Activated CD4-positive, alpha-beta T cell treated with anti-CD3 and anti-CD28 coated beads, Interleukin-2, amount 50 U/mL, for 16 hours (primary cell): ENCODE measurements at places on chromosomes 7 and 10.

DNA sequence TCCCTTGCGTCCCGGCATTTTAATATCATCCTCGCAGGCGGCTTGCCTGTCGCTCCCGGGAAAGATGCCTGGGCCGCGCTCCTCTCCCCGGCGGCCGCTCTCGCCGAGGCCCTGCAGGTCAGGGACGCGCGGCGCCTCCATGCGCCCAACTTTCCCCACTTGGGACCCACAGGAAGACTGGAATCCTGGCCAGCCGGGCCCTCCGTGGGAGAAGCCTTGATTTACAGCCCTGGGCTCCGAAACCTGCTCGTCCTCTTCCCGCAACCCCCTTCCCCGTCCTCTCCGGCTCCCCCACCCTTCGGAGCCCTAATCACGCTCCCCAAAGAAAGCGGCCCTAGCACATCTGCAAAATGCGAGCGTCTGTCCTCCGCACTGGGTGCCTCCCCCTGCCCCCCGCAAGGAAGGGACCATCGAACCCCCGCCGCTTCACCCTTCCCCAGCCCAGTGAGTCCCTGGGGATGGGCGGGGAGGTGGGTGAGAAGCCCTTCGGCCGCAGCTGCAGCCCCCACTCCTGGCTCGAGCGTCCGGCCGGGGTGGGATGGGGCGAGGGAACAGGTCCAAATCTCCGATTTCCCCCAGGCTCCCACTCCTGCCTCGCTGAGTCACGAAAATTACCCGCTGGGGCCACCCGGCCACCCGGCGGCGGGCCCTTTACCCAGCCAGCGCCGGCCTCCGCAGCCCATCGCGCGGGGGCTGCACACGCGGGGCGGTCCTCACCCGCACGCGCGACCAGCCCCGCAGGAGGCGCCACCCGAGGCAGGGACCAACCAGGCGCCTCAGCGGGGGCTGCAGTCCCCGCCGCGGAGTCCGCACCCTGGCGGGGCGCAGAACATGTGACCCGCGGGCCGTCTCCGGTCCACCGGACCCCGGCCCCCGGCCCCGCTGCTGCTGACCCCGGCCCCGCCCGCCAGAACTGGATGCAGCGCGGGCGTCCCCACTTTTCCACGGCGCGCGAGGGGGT, 695 bp downstream of the HSPA12A start:
- no peak for DNase-seq

DNA sequence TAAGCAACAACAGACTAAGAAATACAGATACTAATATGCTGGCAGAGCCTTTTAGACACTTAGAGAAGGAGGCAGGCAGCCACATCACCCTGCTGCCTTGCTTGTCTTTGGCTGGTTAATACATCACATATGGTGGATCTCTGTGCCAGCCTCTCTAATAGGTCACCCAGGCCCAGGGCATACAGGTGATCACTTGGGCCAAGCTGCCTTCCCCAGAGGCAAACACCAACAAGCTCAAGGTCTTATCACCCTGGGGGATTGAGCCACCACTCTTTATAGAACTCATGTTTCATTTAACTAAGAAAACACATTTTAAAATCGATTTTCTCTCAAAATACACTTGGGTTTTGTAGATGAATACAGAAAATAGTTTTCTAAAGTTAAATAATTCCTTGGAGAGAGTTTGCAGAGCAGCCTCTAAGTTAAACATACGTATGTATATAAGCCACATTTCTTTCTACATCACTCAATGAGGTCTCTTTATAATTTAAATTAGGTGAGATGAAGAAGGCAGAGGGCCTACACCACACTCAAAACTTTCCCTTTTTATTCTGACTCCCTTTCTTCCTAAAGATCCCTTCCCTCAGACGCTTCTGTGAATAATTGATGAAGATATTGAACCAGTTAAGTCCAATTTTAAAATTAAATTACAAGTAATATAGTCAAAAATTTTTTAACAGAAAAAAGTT, 556.8 kb upstream of the GHITM start:
- DNase-seq: no peak

- no peak for DNase-seq
These were observed 6.7 kb upstream of the INHBA start for GRCh38 chr7:41709621-41710020.

DNA sequence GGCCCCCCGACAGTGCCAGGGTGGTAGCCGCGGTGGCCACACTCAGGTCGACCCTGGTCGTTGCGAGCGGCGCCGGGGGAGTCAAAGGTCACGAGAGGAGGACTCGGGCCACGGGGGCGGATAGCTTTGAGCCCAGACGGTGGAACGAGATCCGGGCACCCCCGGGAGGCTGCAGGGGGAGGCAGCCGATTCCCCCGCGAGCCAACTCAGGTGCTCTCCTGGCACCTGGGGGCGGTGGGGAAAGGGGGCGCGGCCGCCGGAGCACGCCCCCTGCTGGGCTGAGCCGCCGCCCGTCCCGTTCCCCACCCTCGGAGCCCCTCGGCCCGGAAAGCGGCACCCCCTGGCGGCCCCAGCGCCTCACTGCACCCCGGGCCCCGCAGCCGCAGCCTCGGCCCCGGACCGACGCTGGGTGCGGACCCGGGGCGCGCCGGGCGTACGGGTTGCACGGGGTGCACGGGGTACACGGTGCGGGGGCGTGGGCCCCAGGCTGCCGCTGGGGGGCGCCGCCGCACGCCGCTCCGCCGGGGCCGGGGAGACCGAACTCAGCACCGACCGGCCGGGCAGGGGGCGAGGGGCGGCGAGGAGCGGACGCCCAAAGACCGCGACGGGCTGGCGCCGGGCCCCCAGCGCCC, 521 bp upstream of the NYAP1 start:
- DNase-seq: peak; percentile 79

GRCh38 chr10:132798403-132798802, 12.5 kb upstream of the NKX6-2 start:
- no peak for DNase-seq
